GOT3 (cell line): ENCODE measurements at places on chromosomes 3 and 15.
A peak's percentile ranks its signal among the peaks of the same experiment; 100 is the strongest.

- no peak for DNase-seq
Measured at GRCh38 chr3:150327678-150328653, 80.1 kb upstream of the TSC22D2 start.

DNA sequence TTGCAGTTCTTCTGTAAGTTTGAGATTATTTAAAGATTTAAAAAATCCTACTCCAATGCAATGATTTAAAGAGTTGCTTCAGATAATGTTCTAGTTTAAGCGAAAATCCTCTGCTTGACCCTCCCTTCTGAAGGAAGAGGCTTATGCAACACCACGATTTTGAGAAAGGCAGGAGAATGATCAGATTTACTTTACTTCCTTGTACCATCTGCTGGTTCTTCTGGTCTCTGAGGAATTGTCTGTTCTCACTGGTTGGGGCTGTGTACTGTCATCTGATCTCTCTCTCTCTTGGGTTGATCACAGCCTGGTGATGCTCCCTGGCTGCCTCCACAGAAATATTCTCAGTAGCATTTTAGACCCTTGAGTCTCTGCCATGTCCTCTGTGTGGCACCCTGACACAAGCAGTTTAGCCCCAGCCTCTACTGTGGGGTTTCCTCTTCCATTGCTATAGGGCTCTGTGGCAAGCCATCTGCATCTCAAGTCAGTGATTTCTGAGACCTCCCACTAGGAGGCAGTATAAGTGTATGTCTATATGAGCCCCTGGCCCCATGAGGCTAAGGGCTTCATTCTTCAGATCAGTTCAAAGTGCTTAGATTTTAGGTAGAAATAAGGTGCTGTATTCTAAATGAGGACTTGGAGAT, 50.8 kb upstream of the PLAAT1 start:
- no peak for DNase-seq

DNA sequence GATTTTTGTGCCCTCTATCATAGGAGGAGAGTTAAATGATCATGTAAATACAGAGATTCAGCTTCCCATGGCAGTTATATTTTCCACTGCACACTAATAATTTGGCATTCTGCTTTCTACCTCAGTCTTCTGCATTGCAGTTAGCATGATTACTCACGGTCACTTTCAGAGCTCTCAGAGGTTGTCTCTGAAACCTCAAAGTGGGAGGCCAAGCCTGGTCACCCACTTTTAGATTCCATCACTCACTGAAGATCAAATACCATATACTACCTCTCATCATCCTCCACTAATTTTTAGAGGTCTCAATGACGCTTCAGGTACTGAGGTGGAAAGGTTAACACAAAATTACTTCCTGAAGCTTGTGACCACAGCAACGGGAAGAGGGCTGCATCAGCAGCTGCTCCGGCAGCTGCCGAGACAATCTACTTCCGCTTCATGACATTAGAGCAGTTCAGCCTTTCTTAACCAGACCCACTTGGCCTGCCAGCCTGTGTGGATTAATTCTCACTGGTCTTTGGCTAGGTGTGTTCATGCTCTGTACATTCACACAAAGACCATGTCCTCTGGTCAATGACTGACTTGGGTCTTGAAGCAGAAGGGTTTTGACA, 416.4 kb upstream of the PDZRN3 start:
- no peak for DNase-seq

DNA sequence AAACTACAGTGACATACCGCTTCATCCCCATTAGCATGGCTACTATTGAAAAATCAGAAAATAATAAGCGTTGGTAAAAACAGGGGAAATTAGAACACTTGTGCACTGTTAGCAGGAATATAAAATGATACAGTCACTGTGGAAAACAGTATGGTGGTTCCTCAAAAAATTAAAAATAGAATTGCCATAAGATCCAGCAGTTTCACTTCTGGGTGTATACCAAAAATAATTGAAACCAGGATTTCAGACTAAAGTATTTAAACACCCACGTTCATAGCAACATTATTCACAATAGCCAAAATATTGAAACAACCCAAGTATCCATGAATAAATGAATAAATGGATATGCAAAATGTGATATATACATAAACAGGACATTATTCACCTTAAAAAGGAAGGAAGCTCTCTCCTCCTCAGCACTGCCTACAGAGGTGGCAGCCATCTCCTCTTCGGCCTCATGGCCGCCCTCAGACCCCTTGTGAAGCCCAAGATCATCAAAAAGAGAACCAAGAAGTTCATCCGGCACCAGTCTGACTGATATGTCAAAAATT, 34.1 kb downstream of the NGLY1 start:
- no peak for DNase-seq

GRCh38 chr3:129428376-129429079, at the start of gene EFCAB12:
TSS of gene EFCAB12 (minus strand) at chr3:129428636. CDS start at chr3:129428488, 148 bp downstream.
- peak; percentile 68 for DNase-seq

GRCh38 chr3:138949445-138950005, 2.5 kb downstream of the FOXL2NB start:
- no peak for DNase-seq

DNA sequence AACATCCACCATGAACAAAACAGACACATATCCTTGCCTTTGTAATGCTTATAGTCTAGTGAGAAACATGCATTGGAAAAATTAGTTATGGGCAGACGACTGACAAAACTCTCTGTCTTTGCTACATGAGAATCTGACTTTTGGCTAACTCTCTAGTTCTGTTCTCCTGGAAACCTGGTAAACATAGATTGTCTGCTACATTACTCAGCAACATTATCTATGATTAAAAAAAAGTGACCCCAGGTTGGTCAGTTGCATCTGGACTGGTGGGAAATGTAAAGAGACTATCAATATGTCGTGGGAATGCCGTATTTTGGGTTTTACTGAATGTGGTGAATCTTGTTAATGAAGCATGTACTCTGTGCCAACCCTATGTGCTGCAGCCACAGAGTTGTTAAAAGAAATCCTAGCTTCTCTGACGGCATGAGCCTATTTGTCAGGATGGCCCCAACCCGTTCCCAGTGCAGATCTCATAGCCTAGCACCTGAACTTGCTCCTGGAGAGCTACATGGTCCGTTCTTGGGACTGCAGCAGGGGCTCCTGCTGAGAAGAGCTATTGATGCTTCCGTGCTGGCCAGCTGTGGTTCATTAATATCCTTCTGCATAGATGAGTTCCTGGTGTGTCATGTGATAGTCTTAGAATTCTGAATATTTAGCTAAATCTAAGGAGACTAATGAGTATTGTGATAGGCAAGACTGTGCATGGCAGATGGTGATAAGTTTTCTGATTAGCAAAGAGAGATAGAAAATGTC, 311.7 kb upstream of the ZNF717 start:
- DNase-seq = no peak

- no peak for DNase-seq
Measured at GRCh38 chr3:129651435-129652202, 45.1 kb upstream of the PLXND1 start.

GRCh38 chr3:58005669-58006068, 2.6 kb upstream of the FLNB start:
- DNase-seq = peak; percentile 24

DNA sequence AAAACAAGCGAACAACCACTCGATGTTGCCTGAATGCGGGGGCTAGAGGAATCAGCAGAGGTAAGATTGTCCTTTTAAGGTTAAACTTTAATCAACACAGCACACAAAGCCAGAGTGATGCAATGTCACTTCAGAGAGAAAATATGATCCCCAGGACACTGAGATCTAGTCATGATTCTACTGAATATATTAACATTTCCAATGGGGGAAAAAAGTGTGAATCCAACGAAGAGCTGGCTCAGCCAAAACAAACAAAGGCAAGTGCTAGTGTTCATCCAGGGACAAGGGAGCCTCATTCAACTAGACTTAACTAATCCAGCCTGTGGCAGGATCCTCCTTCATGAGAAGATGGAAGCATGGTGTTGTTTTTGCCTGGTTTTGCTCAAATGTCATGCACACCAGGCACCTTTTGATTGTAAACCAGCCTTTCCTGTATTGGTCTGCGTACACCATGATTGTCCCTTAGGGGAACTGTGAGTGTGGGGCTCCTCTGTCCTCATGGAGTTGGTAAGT, 35.8 kb downstream of the SCG5 start:
- DNase-seq = no peak

DNA sequence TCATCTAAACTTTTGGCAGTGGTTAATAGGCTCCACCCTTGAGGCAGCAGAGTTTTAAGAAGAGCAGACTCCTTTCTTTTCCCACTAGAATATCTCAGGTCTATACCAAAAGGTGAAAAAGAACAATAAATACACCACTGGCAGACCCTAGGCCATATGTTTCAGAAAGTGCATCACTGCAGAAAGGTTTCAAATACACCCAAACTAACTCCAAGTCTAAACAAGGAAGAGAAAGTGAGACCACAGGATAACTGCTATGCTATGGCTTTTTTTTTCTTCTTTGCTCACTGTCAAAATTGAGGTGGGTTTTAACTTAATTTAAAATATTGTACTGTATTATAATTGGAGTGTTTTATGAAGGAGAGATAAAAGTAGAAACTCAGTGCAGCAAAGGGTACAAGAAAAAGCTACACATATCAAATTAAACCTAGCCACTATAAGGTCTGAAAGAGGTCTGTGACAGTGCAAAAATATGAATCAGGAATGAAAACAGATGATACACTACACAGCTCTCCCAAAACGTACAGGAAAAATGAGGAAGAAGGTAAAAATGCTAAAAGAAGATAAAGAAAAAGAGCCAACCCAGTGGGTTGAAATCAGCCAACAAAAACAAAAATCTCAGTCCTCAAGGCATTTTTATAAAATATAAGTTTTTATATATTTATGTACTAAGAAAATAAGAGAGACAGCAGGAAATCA, 8.4 kb downstream of the SNX4 start:
- DNase-seq = no peak

- no peak for DNase-seq
Measured at GRCh38 chr15:49135342-49135857, 20.0 kb downstream of the COPS2 start.

- no peak for DNase-seq
Measured at GRCh38 chr3:11565932-11566331, 77.8 kb downstream of the VGLL4 start.

GRCh38 chr3:194688200-194688740, 2.6 kb downstream of the FAM43A start:
- no peak for DNase-seq

- no peak for DNase-seq
Measured at GRCh38 chr3:76369170-76369569, 583.8 kb upstream of the ZNF717 start.

- no peak for DNase-seq
Measured at GRCh38 chr3:133828576-133829309, 23.1 kb downstream of the SRPRB start.

GRCh38 chr3:2870724-2871333, 239.3 kb downstream of the IL5RA start:
- DNase-seq = no peak

DNA sequence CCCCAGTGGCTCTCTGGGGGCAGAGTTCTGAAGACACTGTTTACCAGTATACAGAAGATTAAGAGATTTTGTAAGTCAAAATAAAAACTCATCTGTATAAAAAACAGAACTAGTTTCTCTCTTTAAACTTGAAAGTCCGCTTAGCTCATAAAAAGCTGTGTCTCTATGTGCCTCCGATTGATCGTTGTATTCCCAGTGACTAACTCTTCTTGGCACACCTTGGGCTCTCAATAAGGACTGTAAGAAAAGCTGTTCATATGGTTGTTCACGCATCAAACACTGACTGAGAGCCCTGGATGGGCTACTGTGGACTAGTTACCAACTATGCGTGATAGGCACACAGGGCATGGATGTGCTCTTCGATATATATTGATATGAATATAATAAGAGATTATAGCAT, 107.9 kb downstream of the P3H2 start:
- DNase-seq = no peak

DNA sequence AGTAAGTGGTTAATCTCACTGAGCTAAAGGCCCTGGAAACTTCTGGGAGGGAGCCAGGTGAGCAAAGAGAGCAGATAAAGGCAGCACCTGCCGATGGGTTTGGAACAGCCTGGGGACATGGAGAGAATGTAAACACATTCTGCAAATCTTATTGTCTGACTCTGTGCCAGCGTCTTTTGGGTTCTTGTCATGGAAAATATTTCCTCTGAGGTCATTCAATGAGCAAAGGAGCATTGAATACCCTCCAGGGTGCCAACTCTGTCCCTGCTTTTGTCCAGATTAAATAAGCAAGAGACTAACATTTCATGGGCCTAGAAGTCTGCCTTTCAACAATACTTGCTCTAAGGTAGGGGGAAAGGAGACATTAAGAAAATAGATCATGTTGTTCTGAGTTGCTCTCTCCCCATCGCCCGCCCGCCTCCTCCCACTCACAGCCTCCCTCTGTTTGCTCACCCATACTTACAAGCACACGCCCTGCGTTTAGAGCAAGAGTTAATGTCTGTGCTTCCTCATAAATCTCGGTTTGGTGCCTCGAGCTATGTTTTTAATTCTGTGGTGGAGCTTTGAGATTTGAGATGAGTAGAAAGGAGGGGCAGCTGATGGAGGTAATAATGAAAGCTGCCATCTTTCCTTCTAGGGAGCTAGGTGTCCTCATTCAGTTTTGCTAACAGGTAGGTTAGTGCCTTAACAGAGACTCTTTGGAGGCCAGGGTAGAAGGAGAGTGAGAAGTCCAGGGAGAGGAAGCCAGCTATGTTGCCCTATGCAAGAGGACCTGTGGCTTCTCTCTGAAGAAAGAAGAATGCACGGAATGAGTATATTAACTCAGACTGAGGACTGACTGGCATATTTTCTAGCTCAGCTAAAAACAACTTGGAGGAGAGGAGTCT, 132.9 kb downstream of the TPRG1 start:
- DNase-seq = no peak

DNA sequence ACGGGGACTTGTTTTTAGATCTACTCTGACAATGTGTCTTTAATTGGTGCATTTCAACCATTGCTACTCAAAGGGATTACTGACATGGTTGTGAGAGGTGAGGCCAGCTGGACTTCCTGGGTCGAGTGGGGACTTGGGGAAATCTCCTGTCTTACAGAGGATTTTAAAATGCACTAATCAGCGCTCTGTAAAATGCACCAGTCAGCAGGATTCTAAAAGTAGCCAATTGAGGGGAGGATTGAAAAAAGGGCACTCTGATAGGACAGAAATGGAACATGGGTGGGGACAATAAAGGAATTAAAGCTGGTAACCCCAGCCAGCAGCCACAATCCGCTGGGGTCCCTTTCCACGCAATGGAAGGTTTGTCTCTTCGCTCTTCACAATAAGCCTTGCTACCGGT, 122.5 kb upstream of the SNRPN start:
- no peak for DNase-seq

DNA sequence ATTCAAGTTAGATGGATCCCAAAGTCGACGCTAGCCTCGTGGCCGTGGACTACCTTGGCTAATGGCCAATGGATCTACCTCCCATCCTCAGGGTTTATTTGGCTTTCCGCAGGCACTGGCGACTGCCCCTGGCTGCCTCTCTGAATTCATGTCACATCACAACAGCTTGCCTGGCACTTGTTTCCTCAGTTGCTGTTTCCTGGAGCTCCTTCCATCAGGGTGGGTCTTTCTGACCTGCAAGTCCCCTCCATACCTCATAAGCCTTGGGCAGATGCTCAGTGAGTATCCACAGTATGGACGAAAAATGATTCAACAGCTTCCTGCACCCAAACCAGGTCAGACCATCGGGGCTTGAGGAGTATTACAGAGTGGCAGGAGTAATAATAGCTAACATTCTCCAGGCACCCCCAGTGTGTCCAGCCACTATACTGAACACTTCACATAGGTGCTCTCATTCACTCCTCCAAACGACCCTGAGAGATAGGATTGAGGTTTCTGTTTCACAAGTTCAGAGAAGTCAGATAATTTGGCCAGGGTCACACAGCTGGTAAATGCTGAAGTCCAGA, 311.5 kb downstream of the TLE3 start:
- DNase-seq = no peak
